ENCODE measurements at places on chromosomes 7 and 10.

DNA sequence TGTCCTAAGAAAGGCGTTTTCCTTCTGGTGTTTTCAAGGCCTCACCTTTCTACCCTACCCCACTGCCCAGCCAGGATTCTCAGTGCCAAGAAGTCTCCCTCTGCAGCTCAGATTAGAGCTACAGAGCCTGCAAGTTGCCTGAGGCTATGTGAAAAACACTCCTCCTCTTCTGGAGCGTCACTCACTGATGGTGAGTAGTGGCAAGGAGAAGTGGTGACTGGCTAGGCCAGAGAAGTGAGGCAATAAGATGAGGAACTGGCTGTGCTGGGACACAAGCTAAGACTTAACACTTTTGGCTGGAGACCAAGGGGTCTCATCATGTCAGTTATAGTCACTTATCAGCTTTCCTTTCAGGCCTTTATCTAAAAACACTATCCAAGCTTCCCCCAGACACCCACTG lies 86.7 kb upstream of the PRKAR2B start:
- DNase-seq, result no peak

GRCh38 chr10:95573964-95574604 lies 12.9 kb upstream of the SORBS1 start:
- no peak for DNase-seq

- no peak for DNase-seq
Observed at GRCh38 chr10:89357975-89358374, 19.9 kb upstream of the IFIT1B start.

GRCh38 chr7:30625283-30625682 lies 30.6 kb downstream of the GARS1 start:
- no peak for DNase-seq

DNA sequence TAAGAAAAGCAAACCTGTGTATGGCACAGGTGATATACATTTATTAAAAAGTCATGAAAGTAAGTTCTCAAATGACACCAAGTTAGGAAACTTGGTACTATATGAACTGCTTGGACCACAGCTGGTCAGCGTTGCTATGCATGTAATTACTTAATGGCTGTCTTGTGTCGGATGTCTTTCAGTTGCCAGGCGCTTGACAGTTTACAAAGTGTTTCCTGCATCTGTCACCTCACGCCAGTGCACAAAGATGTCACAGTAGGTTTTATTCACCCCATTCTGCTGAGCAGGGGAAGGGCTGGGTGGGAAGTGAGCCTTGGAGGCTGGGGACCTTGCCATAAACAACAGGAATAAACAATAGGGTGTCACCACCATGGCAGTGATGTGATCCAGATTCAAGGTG lies 35.8 kb downstream of the ADAM12 start:
- no peak for DNase-seq

DNA sequence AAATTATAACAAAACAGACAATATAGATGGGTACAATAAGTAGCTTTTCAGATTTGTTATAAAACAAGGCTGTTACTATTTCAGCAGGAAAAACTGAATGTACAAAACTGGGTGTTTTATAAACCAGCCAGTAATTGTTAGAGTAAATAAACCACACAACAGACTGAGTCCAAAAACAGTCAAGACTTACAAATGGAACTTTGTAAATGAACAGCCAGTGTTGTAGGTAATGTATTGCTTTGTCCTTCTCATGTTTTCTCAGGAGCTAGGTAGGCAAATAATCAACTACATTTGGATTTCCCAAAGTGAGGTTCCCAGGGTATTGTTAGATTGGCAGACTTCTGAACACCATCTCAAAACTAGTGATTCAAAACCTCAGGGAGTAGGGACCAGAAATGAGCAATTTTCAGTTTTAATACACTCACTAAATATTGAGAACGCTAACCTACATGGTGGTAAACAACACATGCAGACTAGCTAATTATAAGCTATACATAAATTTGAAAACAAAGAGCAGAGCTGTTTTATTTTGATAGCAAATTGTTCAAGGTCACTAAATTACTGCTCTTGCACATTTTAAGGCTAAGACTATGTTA lies 36.2 kb downstream of the HERPUD2 start:
- DNase-seq, result no peak

DNA sequence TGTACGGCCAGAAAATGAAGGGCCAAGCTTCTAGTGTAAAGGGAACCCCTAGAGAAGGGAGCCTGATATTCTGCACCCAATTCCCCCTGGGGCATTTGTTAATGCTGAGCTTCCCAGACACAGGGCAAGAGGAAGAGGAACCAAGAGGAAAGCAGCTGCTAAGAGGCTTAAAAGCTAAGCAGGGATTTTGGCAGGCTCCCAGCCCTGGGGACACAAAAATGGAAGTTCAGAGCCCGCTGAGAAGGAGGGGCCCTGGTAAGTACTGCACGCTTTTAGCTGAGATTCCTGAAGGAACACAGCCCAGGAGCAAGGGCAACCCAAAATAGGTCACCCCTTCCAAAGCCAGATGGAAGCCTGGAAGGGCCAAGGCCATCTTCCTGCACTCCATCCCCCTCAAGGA lies 387.3 kb upstream of the MGMT start:
- DNase-seq, result no peak

DNA sequence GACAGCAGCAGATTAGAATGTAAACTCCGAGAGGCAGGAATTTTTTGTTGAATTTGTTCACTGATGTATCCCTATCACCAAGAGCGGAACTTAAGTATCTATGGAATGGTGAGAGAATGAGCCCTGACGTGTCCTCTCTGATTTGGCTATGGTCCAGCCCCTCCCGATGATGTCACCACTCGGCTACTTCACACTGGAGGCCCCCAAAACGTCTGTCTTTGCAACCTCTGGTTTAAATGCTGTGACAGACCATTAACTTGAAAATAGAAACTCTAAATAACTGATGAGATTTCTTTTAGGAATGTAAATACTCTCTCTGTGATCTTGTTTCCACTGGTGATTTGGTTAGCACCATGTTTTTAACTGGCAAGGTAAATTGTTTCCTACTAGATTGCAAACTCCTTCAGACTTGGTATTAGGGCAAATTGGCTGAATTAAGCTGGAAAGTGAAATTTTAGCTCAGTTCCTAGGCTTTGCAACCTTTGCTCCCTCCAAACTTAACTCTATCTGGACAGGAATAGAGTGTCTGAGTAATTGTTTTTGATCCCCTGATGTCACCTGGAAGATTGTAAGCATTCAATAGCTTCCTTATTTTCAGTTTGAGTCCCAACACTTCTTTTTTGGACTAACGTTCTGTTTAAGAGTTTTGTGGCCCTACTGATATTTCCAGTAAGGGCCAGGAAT lies 19.1 kb downstream of the SLC16A12 start:
- no peak for DNase-seq

DNA sequence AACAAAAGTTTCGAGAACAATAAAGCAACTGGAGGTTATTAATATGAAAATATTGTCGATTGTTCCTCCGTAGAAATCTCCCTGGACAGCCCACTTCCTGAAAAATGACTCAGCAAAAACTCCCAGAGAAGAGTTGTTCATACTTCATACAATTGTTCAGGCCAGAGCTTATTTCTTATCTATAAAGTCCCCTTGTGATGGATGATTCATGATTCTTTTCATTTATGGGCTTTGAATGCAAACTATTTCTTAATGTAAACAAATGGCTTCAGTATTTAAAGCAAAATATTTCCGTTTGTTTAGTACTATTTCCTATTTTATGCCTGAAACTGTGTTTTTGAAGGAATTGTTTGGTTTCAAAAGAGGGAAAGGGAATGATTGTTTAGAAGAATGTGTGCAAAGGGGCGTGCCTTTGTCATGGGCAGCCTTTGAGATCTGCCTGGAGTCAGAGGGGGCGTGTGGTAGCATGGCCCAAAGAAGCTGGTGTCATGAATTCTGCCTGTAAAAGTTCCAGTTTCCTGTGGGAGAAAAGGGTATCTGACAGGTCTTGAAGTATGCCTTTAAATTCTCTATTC lies 26.2 kb upstream of the EXOC6 start:
- DNase-seq, result no peak

GRCh38 chr10:10513898-10514297 lies 503.8 kb upstream of the CELF2 start:
- no peak for DNase-seq

DNA sequence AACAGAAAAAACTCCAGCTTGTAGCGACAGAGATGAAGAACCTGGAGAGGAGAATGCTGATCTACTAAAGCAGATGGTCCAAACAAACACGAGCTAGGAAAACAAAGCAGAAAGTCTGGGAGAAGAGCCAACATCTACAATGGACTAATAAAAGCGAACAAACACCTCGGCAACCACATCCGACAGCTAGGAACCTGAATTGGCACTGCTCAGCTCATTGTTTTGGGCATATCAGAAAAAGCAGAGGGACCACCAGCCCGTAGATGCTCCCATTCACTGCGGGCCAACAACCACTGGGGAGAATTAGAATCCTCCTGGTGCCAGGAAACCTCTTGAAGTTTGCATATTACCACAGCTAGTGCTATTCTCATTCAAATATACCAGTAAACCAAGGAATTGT lies 204.7 kb downstream of the NXPH1 start:
- DNase-seq, result no peak

DNA sequence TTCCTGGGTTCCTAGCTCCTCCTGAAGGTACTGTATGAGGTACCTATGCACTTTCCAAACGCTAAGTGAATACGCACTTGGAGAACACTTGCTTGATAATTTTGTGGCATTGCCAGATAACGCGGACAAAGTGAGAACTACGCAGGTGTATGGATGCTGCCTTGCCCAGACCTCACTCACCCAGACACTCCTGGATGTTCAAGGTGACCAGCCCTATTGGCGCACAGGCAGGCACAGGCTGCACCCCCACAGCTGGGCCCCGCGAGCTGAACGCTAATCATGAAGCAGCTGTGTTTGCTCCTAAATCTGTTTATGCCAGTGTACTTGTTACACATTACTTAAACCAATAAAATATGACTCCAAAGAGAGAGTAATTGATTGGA lies 27.3 kb downstream of the DIP2C start:
- DNase-seq, result no peak

DNA sequence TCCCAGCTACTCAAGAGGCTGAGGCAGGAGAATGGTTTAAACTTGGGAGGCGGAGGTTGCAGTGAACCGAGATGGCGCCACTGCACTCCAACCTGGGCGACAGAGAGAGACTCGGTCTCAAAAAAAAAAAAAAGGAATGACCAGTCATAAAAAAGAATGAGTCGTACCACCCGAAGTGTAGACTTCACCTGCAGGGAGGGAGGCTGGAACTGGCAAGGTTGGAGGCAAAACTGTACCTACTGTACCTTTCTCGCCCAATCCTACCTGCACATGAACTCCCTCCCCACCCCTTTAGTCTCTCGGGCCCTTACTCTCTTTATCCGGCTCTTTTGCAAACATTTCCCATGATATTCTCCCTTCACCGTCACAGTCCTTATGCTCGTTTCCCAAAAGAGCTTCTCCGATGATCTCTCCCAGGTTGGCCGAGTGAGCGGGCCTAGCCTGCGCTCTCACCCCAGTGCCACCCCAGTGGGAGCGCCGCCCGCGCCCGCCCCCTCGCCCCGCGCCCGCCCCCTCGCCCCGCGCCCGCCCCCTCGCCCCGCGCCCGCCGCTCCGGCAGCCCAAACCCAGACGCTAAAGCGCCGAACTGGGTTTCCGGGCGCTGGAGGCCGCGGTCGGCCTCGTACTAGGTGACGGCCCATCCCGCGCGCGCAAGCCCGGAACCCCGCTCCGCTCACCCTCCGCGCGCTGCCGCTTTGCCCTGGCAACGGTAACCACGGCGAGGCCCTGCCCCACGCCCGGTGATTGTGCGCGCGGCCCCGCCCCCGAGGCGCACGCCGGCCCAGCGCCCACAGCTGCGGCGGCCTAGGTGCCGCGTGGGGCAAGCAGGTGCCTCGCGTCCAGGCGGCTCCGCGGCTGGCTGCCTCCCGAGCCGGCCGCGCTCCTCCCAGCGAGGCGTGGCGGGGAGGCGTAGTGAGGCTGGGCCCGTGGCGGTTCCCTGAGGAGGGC lies at the start of gene SMKR1:
SMKR1 (plus strand) TSS at position 772 of the 948 bp plus-strand sequence. CDS start 294 bp downstream, outside the sequence.
- DNase-seq, result peak; percentile 71

- DNase-seq, result no peak
Observed at GRCh38 chr10:63337455-63338251, 128.1 kb downstream of the JMJD1C start.

- DNase-seq, result no peak
Observed at GRCh38 chr7:131717181-131717580, 160.8 kb upstream of the PODXL start.

DNA sequence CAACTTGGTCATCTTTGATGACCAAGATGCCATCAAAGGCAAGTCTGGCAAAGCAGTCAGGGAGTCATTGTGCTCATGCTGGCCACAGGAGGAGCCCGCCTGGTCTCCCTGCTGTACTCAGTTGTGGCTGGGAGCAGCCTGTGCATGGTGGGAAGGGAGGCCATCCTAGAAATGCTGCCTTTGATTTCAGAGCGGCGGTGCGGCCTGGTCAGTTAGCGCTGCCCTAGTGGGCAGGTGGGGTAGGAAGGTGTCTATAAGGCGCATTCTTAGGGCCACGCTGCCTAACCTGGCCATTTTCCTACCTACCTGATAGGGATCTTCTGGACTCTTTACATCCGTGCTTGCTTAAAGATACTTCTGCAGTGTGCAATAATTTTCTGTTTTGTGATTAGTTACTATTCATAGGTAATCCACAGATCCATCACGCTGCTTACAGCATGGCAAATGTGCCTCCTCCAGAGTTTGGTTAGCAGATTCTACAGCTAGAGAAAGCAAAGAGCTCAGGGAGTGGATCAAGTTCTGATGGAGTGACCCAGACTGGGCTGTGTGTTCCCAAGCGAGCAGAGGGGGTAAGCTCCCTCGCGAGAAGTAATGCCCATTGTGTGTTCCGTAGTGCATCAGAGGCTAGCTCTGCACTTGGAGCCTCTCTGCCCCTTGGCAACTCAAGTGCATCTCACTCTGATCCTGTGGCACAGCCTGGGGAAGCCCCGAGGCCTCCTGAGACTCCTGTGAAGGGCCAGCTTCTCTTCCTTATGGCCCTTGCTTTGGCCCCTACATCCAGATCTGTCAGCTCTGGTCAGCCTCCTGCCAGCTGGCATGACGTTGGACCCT lies 970.1 kb upstream of the ZNF722 start:
- DNase-seq, result no peak

DNA sequence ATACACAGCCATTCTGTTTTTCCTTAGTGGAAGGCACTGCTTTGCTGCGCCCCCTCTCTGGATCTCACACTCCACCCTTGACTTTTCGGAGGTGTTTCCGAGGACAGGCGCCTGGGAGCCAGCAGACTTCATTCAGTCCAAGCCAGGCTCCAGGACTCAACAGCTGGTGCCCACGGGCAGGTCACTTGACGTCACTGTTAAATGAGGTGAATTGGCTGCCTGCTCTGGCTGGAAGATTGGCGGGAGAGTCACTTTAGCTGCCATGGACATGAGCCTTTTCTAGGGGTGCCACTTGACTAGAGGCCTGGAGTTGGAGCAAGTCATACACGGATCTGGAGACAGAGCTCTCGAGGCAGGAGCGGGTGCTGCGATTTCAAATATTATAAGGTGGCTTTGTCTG lies 3.2 kb downstream of the HTRA1 start:
- no peak for DNase-seq

GRCh38 chr10:77859200-77859864 lies 67.2 kb downstream of the DLG5 start:
- DNase-seq, result no peak

GRCh38 chr10:128475686-128476367 lies 349.6 kb upstream of the MKI67 start:
- DNase-seq, result no peak

Data from activated CD8-positive, alpha-beta memory T cell treated with anti-CD3 and anti-CD28 coated beads for 1 hour (primary cell).